Pulmonary artery endothelial cell (primary cell): ENCODE measurements at places on chromosomes 7 and 10.

DNA sequence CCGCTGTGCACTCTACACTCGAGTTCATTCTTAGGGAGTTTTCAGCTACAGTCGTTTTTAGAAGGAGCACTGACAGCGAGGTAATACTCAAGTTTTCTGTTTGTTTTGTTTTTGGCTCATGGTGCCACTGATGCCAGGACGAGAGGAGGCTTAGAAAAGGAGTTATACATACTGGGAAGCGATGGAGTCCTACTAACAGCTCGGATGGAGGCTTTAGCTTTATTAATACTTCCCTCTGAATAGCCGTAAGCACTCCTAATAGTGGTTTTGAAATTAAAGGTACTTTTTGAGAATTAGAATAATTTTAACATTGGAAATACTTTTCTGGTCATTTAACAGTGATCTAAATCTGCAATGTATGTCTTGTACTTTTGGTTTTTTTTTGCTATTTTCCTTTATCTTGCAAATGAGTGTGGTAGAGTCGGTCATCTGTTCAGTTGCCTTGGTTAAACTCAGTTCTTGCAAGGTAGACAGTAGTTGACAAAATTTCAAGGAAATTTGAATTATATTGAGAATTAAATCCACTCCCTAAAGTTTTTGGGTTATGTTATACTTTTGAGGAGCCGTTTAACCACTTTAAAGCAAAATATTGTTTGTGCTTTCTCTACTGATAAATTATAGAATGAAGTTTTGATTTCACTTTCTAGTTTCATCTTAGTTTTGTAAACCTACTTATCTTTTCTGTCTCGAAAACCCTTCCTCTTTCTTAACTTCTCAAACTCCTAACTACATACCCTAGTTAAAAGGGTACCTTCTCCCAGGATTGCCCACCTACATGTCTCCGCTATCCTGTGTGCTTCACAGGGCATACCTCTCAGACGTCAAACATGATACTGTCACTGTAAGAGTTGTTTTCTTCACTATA is 1.5 kb downstream of the HBP1 start:
- no peak for DNase-seq

GRCh38 chr10:68074775-68075549 is at the start of gene HERC4:
TSS of gene HERC4 (minus strand) at chr10:68075283. CDS start at chr10:68073108, 2,175 bp downstream.
- DNase-seq = peak; percentile 71

DNA sequence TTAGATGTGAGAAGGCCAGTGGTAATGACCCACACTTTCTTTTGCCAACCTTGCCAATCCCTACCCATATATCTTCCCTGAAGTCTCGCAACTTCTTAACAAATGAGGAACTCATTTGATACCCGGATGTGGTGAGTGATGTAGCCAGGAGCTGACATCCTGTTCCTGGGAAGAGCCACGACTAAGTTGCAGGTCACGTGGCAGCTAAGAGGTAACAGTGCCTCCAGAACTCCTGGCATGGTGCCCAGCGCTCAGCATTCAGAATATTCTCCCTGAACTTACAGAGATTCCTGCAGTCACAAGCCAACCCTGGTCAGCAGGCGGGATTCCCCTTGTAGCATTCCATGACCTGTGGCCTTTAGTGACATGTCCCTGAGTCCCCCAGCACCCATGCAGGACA is 282.5 kb downstream of the GALNT17 start:
- DNase-seq = no peak

GRCh38 chr10:58282615-58283014 is 13.7 kb downstream of the CISD1 start:
- DNase-seq = peak; percentile 86

- peak; percentile 89 for DNase-seq
Measured at GRCh38 chr10:126062131-126063032, 166.0 kb downstream of the FANK1 start.

- DNase-seq = no peak
Measured at GRCh38 chr7:68434857-68435256, 1163.4 kb upstream of the AUTS2 start.

DNA sequence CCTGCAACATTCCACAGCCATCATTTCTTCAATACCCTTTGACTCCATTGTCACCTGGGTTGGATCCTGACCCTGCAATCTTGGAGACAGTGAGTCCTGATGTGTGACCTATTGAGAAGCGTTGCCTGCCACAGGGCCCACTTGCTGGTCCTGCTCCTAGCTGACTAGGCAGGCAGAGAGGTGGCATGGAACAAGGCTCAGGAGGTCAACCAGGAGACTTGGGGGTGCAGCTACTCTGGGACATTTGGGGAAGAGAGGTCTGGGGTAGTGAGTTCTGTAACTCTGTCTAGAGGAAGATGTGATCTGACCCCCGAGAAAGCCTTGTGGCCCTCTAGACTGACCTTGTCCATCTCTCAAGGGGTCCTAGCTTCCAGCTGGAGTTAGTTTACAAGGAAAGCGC is 1.8 kb downstream of the ZMIZ2 start:
- DNase-seq = no peak

- no peak for DNase-seq
Measured at GRCh38 chr10:26453850-26454249, 15.7 kb downstream of the APBB1IP start.

GRCh38 chr7:133775201-133775600 is 351.9 kb upstream of the LRGUK start:
- DNase-seq = no peak

DNA sequence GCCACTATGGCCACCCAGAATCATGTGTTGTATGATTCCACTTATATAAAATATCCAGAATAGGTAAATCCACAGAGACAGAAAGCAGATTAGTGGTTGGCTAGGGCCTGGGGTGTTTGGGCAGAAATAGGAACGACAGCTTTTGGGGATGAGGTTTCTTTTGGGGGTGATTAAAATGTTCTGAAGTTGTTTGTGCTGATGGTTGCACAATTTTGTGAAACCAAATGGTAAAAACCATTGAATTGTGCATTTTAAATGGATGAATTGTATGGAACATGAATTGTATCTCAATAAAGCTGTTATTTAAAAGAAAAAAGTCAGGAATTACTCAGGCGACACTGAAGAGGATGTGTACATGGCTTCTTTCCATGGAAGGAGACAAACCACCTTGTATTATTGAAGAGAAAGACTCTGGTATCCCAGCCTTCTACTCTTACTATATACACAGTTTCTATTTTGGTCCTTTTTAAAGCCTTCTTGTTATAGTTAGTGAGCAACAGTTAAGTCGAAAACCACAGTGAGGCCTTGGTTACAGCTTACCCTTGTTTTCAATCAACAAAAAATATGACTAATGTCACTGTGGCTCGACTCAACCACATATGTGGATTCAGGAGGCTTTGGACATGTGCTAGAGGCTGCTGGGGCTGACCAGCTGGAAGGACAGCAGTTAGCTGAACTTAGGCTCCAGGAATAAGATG is 57.1 kb upstream of the KMT2E start:
- no peak for DNase-seq

GRCh38 chr7:134932707-134933370 is 53.5 kb upstream of the AGBL3 start:
- DNase-seq = peak; percentile 33

DNA sequence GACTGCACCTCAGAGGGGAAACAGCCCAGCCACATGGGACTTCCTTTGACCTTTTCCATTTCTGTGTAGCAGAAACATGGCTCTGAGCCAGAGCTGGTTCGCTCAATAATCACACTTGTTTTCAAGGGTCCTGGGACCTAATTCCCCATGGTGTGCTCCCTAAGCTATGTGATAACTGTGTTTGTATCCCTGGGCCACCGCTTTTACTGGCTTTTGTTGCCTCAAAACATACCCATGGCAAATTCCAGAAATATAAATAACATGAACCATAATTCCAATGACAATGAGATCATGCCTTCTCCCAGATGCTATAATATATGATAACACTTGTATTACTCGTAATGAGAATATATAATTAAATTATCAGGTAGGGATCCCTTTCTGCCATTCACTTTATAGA is 196.4 kb downstream of the GFRA1 start:
- no peak for DNase-seq

- no peak for DNase-seq
Measured at GRCh38 chr10:13971601-13972475, 358.9 kb downstream of the FRMD4A start.
